ENCODE measurements at places on chromosomes 4 and X.

GRCh38 chr4:37825968-37826294, 555 bp upstream of the PGM2 start:
- no peak for DNase-seq

GRCh38 chr4:113742643-113743042, 18.9 kb downstream of the CAMK2D start:
- DNase-seq, result no peak

- no peak for DNase-seq
Measured at GRCh38 chrX:74431797-74432196, 10.5 kb downstream of the SLC16A2 start.

- no peak for DNase-seq
Measured at GRCh38 chr4:184457535-184458249, 16.7 kb downstream of the IRF2 start.

Measured in stimulated activated CD4-positive, alpha-beta T cell treated with anti-CD3 and anti-CD28 coated beads, TNF-alpha, amount 100 ng/mL, for 48 hours (primary cell).